ENCODE measurements at places on chromosomes 1 and 21.

DNA sequence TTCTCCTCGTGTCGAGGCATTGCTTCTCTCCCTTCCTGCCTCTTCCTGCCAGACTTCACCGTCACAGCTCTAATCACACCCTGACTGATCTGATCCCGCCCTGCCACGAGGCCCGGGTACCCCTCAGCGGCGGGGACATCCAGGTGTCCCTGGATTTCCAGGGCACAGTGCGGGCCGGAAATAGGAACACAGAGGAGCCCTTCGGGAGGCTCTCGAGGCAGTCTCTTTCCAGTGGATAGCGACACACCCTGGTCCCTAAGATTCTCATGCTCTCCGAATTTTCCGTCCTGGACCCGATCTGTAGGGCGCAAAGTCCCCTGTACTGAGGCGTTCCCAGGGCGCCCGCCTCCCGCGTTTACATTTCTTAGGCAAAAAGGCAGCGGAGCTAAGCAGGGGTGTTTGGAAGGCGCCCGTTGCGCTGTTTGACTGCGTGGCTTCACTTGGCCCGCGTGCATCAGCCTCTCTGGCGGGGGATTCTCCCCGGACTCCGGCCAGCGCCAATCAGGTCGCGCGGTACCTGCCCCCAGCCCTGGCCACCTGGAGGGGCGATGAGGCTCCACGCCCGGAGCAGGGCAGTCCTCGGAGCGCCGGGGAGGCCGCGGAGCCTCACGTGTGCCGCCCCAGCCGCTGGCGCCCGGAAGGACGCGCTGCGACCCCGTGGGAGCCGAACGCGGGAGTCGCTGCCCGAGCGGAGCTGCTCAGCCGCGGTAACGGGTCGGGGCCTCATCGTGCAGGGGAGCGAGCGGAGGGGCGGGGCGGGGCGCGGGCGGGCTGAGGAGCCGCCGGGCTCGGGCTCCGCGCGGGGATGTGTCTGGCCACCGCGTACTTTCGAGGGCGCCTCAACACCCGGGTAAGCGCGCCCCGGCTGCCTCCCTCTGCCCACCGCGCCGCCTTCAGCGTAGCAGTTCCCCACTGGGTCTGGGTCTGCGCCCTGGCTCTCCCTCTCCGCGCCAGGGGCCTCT, at the start of gene FAM163A:
TSS of gene FAM163A (plus strand) at position 575 of the 962 bp plus-strand sequence. CDS start 69,807 bp downstream, outside the sequence.
- peak; percentile 48 for DNase-seq
- peaks cover 84% of the 10 kb centered on the region for H3K27me3 ChIP-seq
- no peak within 1 kb of the TSS for H3K27ac ChIP-seq
- peak within 1 kb of the TSS; percentile 70 for H3K4me3 ChIP-seq
- H3K36me3 ChIP-seq: no peaks in the 10 kb centered on the region

DNA sequence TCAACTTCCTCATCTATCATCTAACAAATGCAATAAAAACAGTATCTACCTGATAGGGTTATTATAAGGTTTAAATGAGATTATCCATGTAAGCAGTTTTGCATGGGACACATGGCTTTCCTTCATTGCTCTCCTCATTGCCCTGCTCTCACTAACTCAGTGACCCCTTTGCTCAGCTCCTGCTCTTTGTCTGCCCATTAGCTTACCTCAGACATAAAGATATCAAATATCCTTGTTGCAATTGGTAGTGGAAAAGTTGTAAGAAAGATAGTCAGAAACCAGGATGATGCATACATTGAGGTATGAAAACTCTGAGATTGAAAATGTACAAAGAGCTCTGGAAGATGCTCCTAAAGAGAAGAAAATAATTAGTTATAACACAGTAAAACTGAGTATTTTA, 89.8 kb downstream of the EVI5 start:
- H3K27me3 ChIP-seq: no peaks in the 10 kb centered on the region
- no peak overlapping the region for H3K4me3 ChIP-seq

DNA sequence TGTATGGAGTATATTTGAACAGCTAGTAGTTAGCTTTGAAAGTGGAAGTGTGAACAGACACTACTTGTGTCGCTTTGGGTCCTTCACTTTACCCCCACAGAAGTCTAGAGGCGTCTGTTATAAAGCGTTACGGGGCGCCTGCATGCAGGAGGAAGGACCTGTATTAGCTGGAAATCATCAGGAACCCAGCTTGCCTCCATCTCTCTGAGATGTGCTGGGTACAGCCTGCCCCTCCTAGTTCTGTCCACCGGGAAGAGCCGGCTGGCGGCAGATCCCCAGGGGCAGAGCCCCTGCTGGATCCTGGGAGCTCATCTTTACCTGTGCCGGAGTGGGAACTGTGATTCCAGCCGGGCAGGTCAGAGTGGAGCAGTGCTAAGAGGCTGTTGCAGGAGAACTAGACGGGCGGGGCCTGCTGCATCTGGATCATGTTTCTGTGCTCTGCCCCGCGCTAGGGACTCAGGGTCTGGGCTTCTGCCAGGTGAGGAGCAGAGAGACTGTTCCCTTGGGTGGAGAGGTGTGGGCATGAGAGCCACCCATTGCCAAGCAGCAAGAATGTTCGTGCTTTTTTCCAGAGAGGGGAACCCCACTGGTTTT, 22.3 kb upstream of the SPSB1 start:
- peaks cover 11% of the 10 kb centered on the region for H3K4me1 ChIP-seq
- no peaks in the 10 kb centered on the region for H3K27me3 ChIP-seq
- no peak overlapping the region for H3K27ac ChIP-seq
- H3K36me3 ChIP-seq: no peaks in the 10 kb centered on the region
- H3K4me3 ChIP-seq: no peak overlapping the region
- no peak for DNase-seq

DNA sequence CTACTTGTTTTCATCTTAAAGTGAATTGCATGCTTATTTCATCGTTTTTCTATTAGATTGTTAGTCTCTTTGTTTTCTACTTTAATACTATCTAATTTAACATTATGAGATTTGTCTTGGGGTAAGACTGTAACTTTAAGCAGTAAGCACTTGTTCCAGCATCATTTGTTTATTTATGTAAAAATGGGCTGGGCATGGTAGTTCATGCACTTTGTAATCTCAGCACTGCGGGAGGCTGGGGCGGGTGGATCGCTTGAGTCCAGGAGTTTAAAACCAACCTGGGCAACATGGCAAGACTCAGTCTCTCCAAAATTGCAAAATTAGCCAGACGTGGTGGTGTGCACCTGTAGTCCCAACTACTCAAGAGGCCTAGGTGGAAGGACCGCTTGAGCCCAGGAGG, 15.3 kb upstream of the PAXBP1 start:
- no peaks in the 10 kb centered on the region for H3K4me1 ChIP-seq
- H3K36me3 ChIP-seq: no peaks in the 10 kb centered on the region
- DNase-seq: no peak
- no peak overlapping the region for H3K4me3 ChIP-seq
- no peaks in the 10 kb centered on the region for H3K27me3 ChIP-seq

DNA sequence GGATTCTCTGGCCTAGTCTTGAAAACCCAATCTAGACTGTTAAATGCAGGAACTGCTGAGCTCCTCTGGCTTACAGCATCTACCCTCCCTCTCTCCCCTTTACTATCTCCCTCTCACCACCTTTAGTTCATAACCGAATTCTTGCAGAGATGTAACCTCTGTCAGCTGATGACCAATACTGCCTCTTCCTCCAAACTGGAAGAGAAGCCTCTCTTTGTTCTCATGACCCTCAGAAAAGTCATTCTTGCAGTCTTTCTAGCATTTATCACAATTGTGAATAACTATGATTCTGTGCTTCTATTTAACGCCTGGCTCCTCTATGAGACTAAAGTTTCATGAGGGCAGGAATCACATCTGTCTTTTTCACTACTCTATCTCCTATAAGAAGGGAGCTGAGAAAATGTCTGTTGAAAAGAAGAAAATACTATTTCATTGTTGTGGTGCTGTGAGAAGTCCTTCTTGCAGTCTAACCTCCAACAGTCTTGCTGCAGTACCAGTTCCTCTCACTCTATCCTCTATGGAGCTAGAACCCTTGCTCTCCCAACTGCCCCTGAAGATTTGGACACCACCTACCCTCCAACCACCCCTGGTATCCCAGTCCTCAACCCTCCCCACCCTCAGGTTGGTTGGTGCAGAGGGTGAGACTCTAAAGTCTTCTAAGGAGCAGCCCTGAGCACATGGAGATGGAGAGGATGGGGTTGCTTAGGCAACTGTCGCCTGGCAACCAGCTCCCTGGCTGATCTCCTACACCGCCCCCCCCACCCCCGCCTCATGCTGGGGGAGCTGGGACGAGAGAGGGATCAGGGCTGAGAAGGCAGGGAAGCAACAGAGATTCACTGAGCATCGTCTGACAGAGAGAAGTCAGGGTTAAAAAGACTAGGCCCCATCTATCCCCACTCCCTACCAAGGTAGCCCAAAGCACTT, 13.9 kb downstream of the MEF2D start:
- no peaks in the 10 kb centered on the region for H3K27me3 ChIP-seq
- H3K36me3 ChIP-seq: peaks cover 10% of the 10 kb centered on the region
- DNase-seq: no peak

GRCh38 chr1:198966519-198966918, 327.7 kb downstream of the PTPRC start:
- no peaks in the 10 kb centered on the region for H3K4me1 ChIP-seq
- H3K27ac ChIP-seq: no peak overlapping the region
- H3K36me3 ChIP-seq: no peaks in the 10 kb centered on the region
- DNase-seq: no peak
- no peaks in the 10 kb centered on the region for H3K27me3 ChIP-seq

- no peaks in the 10 kb centered on the region for H3K27me3 ChIP-seq
- peak overlapping the region; percentile 45 for H3K27ac ChIP-seq
- peak overlapping the region; percentile 74 for H3K4me3 ChIP-seq
Observed at GRCh38 chr1:169105434-169106094, 926 bp upstream of the ATP1B1 start.

GRCh38 chr21:28832013-28832714, 160.5 kb downstream of the LTN1 start:
- H3K36me3 ChIP-seq: no peaks in the 10 kb centered on the region
- no peak overlapping the region for H3K27ac ChIP-seq
- H3K4me3 ChIP-seq: no peak overlapping the region
- no peak for DNase-seq

- peaks cover 11% of the 10 kb centered on the region for H3K4me1 ChIP-seq
- DNase-seq: peak; percentile 55
- H3K27me3 ChIP-seq: no peaks in the 10 kb centered on the region
- H3K4me3 ChIP-seq: no peak overlapping the region
Observed at GRCh38 chr1:147641695-147642592, 28.4 kb downstream of the ACP6 start.

DNA sequence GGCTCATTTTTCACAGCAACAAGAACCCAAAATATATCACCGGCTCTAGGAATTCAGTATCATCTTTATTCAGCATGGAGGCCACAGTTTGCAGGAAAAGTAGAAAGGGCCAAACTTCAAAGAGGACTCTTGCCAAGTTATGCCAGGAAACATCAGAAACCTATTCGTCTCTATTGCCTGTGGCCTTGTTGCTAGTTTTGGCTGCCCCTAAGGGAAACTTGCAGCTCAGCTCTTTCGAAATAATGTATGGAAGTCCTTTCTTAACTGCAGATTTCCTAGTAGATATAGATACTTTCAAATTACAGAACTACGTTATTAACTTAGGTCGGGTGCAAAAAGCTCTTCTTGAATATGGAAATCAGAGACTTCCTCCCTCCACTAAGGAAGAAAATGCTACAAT, 4.2 kb upstream of the NENF start:
- H3K27me3 ChIP-seq: peaks cover 5% of the 10 kb centered on the region
- DNase-seq: no peak
- H3K27ac ChIP-seq: no peak overlapping the region
- no peaks in the 10 kb centered on the region for H3K36me3 ChIP-seq
- H3K4me3 ChIP-seq: no peak overlapping the region

Measured in WTC11 (cell line).